ENCODE measurements at places on chromosomes 4 and X.
A peak's percentile ranks its signal among the peaks of the same experiment; 100 is the strongest.

DNA sequence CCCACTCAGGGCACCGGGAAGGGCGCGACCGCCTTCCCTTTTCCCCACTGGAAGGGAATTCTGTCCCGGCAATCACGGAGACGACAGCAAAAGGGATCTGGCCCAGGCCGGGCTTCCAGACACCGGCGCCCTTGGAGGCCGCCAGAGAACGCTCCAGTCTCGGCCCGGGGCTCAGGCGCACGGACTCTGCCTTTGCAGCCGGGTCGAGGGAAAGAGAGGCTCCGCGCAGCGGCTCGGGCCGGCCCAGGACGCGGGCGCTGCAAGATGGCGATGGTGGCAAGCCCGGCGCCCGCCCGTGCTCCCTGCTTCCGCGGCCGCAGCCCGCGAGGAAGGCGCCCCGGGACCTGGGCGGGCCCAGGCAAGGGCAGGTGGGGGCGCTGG is 1.1 kb downstream of the CTBP1 start:
- DNase-seq, result no peak

GRCh38 chrX:6778544-6779503 is 243.9 kb upstream of the VCX3A start:
- no peak for DNase-seq

- no peak for DNase-seq
These were observed 485.9 kb downstream of the ZNF674 start for GRCh38 chrX:46059316-46059715.

GRCh38 chr4:87114245-87115062 is 106.0 kb downstream of the KLHL8 start:
- no peak for DNase-seq

DNA sequence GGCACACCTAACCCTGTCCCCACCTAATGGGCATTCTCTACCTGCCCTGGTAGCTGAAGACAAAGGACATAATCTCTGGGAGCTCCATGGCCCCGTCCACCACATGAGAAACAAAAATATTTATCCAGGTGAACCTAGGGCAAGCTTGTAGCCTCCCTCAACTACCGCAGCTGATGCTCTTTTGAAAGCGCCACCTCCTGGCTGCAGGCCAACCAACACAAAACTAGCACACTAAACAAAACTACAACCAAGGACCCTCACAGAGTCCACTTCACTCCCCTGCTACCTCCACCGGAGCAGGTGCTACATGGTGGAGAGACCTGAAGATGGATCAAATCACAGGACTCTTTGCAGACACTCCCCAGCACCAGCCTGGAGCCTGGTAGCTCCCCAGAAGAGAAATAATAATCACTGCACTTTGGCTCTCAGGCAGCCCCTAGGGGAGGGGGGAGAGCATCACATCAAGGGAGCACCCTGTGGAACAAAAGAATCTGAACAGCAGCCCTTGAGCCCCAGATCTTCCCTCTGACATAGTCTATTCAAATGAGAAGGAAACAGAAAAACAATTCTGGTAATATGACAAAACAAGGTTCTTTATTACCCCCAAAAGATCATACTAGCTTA is 111.3 kb upstream of the ATP8A1 start:
- no peak for DNase-seq

- no peak for DNase-seq
These were observed 6.7 kb upstream of the MSX1 start for GRCh38 chr4:4852591-4853362.

DNA sequence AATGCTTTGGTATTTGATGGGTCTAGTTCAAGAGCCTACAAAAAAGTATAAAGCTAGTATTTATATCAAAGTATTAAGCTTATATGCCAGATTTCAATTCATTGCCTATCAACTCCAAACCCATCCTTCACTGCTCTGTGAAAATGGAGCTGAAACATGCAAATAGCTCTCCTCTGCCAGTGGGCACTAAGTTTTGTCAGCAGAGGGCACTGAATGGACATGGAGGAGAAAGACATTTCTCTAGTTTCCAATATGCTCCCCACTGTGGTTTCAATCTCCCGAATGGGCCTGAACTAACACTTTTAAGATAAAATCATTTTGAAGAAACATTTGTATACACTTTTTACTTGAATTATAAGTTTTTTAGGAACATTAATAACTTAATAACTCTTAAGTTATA is 12.4 kb downstream of the PPID start:
- DNase-seq, result no peak

DNA sequence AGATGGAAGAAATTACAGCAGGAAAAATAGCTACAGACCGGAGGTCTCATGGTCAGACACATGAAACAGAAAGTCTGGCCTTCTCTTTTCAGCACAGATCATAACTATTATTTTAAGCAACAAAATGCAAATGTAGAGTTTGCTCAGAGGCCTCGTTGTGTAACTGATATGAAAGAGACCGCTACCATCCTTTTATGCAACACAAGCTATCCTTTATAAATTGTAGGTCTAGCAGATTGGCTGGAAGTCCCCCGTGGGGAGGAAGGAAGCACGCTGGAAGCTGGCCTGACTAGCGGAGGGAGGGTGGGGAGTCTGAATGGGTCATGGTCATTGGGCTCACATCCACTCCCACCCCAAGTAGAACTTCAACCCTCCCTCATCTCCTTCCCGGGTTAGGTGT is 27.7 kb downstream of the DMP1 start:
- no peak for DNase-seq

- DNase-seq, result peak; percentile 30
These were observed 51.7 kb upstream of the CHRDL1 start for GRCh38 chrX:110847334-110847733.

DNA sequence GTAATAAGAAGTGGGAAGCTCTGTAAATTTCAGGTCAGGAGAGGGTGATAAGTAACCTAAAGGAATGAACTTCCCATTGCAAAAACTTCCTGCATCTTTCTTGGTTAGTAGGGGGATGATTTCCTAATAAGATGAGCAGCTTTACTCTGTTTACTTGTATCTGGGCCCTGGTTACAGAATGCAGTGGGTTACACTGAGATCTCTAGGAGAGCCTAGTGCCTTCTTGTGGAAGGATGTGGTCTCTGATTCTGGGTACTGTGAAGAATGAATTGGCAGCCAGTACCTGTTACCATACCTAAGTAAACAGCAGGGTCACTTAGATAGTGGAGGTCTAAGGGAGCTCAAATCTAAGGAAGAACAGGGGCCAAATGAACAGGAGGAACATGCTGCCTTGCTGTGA is 320.6 kb downstream of the ARHGAP10 start:
- DNase-seq, result no peak

GRCh38 chrX:1754077-1754476 is 139.2 kb downstream of the ASMT start:
- no peak for DNase-seq

DNA sequence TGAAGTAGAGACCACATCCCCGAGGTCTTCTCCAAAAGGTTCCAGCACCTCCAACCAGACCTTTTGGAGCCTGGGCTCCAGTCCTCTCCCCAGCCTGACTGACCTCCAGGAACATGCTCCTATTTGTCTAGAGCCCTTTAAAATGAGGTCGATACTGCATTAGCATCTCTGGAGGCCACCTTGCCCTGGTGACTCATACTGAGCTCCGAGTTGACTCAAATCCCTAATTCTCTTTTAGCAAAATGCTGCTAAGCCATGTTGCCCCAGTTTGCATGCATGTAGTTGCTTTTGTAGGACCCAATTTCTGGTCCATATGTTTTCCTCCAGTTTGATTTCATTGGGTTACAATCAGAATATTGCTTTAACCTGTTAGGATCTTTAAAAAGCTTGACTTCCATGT is 43.5 kb upstream of the CITED1 start:
- DNase-seq, result peak; percentile 70
